ENCODE measurements at places on chromosomes 5 and 9.

- no peak for DNase-seq
Measured at GRCh38 chr5:159737263-159737662, 179.0 kb upstream of the ADRA1B start.

GRCh38 chr5:2199697-2200096 lies 317.0 kb upstream of the IRX4 start:
- no peak for DNase-seq

GRCh38 chr9:98971168-98971914 lies 27.6 kb downstream of the COL15A1 start:
- DNase-seq, result no peak

- peak; percentile 29 for DNase-seq
Measured at GRCh38 chr5:78467752-78468357, 107.4 kb downstream of the SCAMP1 start.

DNA sequence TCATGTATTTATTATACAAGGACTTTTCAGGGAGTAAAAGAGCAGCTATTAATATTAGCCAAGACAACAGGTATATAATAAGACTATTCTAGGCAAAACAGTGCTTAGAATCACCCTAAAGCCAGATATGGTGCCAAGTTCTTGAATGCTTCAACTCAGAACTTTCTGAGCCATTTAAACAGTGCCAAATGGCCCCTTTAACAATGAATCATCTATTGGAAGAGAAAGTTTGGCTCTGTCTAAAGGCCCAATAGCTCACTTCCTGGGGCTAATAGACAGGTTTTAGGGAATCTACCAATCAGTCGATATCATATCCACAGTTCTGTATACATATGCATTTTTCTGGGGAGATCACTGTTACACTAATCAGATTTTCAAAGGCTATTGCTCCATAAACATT lies 42.9 kb downstream of the ZNF474 start:
- DNase-seq, result no peak

DNA sequence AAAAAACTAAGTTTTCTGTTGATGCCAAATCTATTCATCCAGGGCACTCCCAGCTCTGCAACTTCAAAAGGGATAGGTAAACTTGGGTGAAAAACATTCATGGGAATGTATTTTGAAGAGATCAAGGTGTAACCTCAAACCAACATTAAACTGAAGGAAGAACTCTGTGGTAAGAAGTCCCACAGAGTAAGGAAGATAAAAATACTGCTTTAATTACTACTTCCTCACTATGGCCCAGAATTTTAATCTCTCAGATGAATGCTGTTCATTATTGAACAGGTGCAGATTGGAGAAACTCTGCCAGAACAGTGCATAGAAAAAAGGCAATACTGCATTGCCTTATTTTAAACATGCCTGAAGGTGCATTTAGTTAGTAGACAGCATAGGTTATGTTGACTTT lies 37.6 kb upstream of the ANXA1 start:
- no peak for DNase-seq

DNA sequence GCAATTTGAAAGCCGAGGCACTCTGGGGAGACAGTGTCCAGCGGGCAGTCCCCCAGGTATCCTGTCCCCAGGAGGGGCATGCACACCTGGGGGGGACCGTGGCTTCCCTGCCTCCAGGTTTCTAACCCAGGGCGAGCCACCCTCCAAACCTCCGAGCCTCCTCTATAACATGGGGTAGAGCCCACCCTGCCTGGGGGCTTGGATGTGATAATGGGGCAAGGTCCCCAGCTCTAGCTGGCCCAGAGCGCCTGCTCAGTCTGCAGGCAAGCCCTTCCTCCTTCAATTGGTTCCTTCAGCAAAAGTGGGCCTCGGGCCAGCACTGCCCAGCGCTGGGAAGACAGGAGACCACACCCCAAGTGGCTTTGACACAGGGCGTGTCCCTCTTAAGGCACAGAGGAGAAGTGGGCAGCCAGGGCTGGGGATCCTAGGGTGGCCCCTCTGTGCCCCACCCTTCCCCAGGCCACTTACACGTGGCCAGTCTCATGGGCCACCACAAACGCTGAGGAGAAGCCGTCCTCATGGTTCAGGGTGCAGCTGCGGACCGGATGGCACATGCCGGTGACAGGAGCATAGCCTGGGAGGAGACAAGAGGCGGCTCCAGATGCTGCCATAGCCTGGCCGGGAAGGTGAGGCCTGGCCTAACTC lies 94.3 kb downstream of the ZNF354C start:
- DNase-seq, result no peak

DNA sequence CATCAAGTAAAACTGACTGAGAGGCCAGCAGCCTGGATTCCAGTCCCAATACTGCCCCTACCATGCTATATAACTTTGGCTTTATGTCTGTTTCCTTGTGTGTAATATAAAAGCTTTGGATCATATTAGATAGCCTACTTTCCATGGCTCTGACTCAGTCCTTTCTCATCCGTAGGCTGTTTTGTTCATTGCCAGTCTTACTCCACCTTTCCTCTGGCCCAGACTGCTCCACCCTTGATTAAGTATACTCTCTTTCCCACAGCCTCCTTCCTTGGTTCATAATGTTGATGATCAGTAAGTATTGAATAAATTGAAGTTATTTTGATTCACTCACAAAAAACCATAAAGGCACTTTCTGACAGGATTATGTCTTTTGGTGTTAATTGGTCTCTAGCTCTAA lies 1.5 kb upstream of the MRPS30 start:
- no peak for DNase-seq

DNA sequence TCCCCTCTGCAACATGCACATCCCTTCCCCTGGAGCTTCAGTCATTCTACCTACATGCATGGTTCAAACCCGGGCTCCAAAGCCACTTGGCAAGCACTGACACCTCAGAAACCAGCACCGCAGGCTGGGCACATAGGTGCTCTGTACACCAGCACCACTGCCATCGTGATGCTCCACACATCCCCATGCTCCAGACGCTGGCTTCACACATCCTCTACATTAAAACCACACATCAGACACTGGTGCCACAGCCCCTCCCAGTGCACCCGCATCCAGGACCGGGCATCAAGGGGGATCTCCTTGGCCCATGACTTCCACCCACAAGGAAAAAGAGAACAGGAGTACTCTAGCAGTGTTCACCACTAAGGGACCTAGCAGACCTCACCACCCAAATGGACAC lies 787.7 kb downstream of the CDH18 start:
- no peak for DNase-seq

GRCh38 chr5:148776780-148777179 lies 49.6 kb upstream of the ADRB2 start:
- peak; percentile 44 for DNase-seq

DNA sequence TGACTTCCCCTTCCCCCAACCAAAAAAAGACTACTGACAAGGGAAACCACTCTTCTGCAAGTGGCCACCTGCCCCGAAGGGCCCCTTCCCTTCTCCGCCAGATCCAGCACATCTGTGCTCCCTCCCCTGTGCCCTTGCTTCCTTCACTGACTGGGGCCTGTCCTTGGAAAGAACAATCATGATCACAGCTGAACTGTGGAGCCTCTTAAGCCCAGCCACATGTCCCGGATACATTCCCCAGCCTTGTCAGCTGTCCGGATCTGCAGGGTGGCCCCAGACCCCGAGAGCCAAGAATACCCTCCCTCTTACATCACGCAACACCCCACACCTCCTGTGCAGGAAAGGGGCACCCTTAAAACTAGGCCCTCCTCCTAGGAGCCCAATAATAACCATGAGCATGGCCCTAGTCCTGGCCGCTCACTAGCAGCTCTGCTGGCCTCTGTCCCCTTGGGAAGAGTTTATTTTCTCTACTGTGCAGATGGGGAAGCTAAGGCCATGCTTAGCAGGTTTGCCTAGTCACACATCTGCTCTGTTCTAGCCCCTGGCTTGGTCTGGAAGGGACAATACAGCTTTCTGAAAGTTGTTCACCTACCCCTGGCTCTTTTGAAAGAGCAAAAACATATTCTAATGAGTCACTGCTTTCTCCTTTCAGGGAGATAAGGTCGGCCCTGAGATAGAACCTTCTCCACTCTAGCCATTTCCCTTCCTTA lies 3.8 kb downstream of the SPRY4 start:
- no peak for DNase-seq

DNA sequence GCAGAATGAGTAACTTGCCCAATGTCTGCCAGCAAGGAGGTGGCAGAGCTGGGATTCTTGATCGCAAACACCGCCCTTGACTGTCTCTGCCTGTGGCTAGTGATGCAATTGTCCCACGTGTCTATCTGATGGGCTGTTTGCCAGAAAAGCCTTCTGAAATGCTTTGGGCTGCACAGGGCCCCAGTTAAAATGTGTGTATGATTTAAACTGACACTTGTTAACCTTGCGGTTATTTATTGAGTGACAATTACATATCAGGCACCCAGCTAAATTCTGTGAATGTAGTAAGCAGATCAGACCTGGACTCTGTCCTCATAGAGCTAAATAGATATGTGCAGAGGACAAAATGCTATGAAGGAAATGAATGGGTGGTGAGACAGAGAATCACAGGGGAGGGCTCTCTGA lies 11.6 kb upstream of the IL12B start:
- DNase-seq, result peak; percentile 78

DNA sequence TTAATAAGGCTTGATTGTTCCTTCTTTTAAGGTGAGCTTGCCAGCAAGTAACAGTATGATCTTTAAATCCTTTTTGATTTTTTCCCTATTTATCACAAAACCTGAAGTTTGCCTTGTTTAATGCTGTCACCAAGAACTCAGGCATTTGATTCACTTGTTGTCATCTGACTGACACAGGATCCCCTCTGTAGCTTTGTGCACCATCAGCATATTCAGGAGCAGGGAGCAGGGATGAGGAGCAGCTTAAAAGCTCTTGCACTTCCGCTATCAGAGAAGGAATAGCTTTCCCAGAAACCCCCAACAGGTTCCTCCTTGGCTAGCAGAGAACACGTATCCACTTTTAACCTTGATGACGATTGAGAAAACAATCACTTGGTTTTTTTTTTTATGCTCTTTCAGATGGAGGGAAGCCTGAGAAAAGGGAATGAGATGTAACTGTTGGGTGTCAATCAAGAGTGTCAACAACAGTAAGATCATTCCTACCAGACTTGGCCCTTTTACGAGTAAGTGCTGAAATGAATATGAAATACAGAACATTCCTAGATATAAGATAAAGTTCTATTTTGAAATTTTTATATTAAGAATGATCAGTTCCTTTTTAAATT lies 433.1 kb upstream of the CDH18 start:
- DNase-seq, result no peak

- no peak for DNase-seq
Measured at GRCh38 chr9:7560669-7561305, 238.8 kb downstream of the DMAC1 start.

DNA sequence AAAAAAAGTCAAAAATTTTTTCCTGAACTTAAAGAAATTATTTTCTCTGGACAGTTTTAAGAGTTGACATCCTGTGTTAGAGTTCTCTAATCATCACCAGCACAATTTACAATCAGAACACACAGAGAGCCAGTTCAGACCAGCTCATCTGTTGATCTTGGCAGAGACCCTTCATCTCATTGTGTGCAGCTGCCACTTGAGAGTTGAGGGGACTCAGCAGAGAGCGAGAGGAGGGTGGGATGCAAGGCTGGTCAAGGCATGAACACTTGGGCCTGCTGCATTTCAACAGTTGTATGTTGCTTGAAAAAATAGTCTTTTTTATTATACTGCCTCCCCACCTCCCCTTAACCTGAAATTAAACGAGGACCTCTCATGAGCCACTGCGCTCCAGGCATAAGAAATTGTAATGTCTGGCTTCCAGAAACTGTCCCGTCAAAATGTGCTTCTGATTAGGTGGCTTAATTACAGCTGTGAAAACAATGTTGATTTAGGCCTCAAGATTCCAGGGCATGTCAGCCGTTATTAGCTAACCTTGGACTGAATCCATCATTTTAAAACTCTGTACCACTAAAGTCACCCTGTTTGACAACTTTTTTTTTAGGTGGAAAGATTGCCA lies 383.6 kb downstream of the CCDC171 start:
- DNase-seq, result peak; percentile 31

DNA sequence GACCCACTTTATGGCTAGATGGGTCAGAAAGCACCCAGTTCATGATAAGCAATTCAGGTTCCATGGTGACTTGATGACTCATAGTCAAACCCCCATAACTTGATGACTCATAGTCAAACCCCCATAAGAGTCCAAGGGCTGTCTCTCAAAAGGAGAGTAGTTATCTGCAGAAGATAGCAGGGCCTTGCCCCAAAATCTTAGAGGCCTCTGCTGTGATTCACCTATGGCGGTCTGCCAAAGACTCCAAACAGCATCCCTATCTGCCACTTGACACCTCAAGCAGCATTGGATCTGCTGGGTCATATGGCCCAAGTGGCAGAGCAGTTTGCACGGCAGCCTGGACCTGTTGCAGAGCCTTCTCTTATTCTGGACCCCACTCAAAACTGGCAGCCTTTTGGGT lies 395.2 kb upstream of the KIF2A start:
- DNase-seq, result no peak

DNA sequence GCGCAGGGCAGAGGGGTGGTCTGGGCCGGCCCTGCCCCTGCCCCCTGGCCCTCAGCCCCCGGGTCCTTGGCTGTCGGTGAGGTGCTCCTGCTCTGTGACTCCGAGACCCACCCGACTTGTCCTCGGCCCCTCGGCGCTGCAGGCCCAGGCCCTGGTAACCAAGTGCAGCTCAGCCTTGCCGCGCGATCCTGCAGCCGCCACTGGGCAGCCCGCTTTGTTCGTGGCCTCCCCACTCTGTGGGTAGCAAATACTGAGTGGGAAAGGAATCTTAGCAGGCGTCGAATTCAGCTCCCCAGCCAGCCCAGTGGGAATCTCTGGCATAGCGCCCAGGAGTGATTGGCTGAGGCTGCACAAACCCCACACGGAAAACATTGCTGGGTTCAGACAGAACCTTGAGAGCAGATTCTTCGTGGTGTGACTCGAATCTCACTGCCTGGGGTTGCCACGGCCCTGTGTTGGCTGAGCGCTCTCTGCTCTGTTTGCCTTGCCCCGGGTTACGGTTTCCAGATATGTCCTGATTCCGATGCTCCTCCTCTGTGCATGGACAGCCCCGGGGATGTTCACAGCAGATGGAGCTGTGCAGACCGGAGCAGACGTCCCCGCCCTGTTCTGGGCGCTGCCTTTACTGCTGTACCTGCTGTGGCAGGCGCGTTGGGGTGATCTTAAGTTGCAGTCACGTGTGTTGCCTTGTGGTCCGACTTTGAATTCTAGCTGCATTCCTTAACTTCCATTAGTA lies 13.4 kb upstream of the EXOC3 start:
- DNase-seq, result peak; percentile 63

DNA sequence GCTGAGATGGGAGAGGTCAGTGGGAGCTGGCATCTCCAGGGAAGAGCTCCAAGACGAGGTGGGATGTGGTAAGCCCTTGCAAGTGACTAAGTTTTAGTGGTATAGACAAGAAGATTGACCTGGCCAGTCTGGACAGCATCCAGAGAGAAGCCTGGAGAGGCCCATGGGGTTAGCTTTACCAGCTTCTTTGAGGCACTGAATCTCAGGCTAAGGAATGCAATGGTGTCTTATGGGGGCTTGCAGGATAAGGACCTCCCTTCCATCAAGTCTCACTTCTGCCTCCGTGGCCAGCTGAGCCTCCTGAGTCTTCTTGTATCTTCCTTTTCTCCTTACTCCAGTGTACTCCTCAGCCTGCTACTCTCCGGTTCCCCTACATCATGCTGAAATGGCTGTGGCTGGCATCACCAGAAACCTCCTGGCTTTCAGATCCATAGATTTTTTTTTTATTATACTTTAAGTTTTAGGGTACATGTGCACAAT lies 56.5 kb upstream of the JADE2 start:
- DNase-seq, result no peak

- DNase-seq, result no peak
Measured at GRCh38 chr5:138843316-138844124, 31.6 kb downstream of the LRRTM2 start.

Data from AG09309 (cell line).